ENCODE measurements at places on chromosomes 2 and 18. TPM values are rescaled to one million over a fixed set of nuclear protein-coding genes. Genes with fewer than 3 reads are reported as not detected.

DNA sequence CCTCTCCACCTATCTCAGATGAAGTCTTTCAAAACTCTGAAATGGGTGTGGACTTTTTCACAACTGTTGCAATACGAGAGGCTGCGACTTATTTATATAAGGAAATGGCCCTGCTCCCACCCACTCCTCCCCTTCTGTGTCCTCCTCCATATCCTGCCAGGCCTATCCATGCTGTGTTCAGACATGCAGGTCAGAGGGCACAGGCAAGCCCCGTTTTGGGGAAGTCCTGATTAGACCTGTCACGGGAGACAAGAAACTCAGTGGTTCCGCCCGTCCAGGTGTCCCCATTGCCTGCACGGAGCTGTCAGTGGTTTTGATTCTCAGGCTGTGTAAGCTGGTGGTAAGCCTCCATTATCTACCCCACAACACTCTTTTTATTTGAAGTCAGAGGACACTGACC lies 99.6 kb upstream of the MGAT5 start:
- H3K27ac ChIP-seq = no peak overlapping the region
- no peak for DNase-seq
- H3K4me1 ChIP-seq = peaks cover 21% of the 10 kb centered on the region
- H3K36me3 ChIP-seq = no peaks in the 10 kb centered on the region
- no peaks in the 10 kb centered on the region for H3K27me3 ChIP-seq

FABP1 gene
- total RNA-seq = not detected

DNA sequence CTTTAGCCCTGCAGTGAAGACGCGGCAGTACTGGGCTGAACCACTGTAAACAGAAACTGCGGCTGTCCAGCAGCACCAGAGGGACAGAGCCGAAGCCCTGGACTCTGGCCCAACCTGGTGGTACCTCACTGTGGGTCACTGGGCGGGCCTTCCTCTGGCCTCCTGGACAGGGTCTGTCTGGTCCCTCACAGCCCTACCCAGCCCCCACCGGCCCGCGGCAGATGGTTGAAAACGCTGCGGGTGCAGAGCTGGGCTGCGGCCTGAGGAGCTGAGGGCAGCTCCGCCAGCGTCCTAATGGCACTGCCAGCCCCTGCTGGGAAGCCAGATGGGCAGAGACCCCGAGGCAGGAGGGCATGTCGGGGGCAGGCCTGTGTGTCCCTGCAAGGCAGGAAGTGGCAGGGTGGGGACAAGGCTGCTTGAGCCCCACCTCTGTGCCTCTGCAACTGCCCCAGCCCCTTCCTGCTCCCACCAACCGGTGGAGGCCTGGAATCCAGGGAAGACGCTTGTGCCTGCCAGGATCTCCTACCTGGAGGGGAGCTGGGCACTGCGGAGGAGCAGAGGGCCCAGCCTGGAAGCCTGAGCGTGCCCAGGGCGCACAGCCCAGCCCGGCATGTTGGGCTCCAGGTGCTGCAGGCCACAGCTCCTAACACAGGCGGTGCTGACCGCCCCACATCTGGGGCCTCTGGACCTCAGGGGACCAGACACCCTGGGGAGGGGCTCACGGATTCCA lies 36.3 kb downstream of the HS6ST1 start:
- no peaks in the 10 kb centered on the region for H3K27me3 ChIP-seq
- no peaks in the 10 kb centered on the region for H3K4me1 ChIP-seq
- H3K27ac ChIP-seq = peak overlapping the region; percentile 13
- no peaks in the 10 kb centered on the region for H3K36me3 ChIP-seq
- no peak overlapping the region for H3K4me3 ChIP-seq

DNA sequence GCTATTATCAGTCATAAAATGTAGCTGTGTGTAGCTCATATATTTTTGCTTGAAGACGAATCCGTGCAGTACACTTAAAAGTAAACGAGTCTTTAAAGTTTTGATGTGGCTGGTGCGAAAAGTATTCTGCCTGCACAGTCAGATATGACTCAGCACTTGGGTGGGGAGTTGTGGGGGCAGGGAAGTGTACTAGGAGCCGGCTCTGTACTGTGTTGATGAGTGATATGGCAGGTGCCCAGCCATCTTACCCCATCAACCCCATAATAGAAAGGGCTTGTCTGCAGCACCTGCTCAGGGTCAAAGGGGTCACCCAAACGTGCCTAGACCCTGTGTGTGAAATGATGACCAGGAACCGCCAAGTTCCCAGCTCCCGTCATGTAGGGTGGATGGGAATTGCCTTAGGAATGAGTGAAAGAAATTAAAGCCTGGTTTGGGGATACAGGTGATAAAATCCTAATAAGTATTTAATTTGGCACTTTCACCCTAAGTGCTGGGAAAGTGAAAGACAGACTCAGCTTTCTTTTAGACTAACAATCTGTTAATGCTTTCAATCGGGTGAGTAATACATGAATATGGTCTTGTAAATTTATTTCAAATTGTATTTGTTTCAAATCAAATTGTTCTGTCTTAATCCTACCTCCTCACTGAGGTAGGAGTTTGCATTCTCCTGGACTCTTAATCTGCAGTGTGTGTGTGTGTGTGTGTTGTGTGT lies 48.0 kb downstream of the BCL2L11 start:
- no peaks in the 10 kb centered on the region for H3K27me3 ChIP-seq
- DNase-seq = no peak
- no peak overlapping the region for H3K4me3 ChIP-seq
- peaks cover 6% of the 10 kb centered on the region for H3K36me3 ChIP-seq

GRCh38 chr2:8833853-8834252 lies 3.6 kb downstream of the KIDINS220 start:
- H3K27ac ChIP-seq = no peak overlapping the region
- H3K4me3 ChIP-seq = no peak overlapping the region
- no peak for DNase-seq
- no peaks in the 10 kb centered on the region for H3K27me3 ChIP-seq
- no peaks in the 10 kb centered on the region for H3K36me3 ChIP-seq
- peaks cover 11% of the 10 kb centered on the region for H3K4me1 ChIP-seq

UBE2E3 gene
- total RNA-seq = 343 TPM

GRCh38 chr2:149152469-149152953 lies 114.0 kb downstream of the LYPD6B start:
- no peak for DNase-seq
- H3K27me3 ChIP-seq = no peaks in the 10 kb centered on the region
- H3K4me3 ChIP-seq = no peak overlapping the region
- H3K36me3 ChIP-seq = no peaks in the 10 kb centered on the region

UCN gene
- total RNA-seq = 1.2 TPM

Data from neural progenitor cell (in vitro differentiated cells).